ENCODE measurements at places on chromosomes 5 and 9.

DNA sequence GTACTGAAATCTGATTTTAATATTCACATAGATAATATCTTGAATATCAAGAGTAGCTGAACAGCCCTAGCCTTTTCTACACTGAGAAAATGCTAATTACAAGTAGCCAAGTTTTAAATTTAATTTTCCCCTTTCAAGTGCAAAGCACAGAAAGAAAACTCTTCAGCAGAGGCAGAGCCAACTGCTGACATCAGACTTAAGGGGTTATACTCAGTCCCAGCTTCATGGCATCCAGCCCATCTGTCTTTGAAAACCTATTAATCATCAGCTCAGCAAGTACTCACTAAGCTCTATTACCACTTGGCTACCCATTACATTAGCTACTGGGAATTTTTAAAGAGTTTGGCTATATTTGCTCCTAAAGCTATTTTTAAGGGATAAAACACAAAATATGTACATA lies 220.5 kb downstream of the SLC12A2 start:
- DNase-seq, result peak; percentile 88

DNA sequence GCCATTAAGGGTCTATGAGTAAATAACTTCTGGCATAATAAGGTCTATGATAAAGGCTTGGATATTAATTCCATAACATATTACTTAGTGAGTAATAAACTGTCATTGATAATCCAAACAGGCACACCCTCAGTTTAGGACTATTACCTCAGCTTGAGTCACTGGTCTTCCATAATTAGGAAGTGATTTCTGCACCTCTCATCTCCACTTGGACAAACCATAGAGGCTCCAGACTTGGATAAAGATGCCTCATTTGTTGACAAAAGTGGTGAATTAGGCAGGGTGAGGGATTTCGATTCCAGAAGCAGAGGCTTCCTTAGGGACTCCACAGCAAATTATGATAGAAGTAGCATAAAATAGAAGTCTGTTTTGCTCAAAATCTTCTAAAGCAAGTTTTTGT lies 127.5 kb upstream of the MTAP start:
- DNase-seq, result peak; percentile 96

GRCh38 chr9:89458768-89459496 lies 39.0 kb downstream of the SEMA4D start:
- no peak for DNase-seq

- DNase-seq, result no peak
Measured at GRCh38 chr5:135438636-135439221, 8.4 kb downstream of the DCANP1 start.

- no peak for DNase-seq
Measured at GRCh38 chr5:139584137-139584536, 23.0 kb downstream of the UBE2D2 start.

DNA sequence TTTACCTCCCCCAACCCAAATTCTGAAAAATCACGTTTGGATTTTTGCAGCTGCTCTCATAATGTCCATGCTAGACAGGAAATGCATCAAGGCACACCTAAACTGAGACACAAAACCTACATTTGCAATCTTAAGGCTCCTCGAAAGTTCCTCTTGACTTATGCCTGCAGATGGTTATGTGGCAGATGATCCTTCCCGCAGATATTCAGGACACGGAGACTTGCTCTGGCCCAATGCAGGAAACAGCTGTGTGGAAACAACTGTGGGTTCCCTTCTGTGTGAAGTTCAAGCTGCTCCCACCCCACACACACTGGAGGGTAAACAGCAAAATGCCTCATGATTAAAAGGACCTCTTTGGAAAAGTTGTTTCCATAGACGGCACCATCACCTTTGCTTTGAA lies 253.8 kb downstream of the EBF1 start:
- no peak for DNase-seq

- no peak for DNase-seq
Measured at GRCh38 chr5:1073239-1074102, 38.4 kb downstream of the SLC12A7 start.

DNA sequence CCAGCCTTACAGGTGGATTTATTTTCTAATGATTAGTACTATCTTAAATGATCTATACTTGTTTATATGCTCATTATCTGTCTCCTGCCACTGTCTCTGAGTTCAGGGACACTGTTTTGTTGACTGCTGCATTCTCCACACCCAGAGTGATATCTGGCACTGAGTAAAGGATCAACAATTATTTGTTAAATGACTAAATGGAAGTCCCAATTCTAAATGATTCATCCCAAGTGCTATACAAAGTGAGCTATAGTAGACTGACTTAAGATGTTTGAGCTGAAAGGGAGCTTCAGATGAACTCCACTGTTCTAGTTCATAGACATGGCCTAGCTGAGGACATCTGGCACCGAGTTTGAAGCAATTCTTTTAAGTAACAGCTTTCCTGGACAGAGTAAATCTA lies 40.5 kb downstream of the ITGA2 start:
- DNase-seq, result peak; percentile 68

- no peak for DNase-seq
Measured at GRCh38 chr5:167940911-167941310, 350.5 kb upstream of the WWC1 start.

DNA sequence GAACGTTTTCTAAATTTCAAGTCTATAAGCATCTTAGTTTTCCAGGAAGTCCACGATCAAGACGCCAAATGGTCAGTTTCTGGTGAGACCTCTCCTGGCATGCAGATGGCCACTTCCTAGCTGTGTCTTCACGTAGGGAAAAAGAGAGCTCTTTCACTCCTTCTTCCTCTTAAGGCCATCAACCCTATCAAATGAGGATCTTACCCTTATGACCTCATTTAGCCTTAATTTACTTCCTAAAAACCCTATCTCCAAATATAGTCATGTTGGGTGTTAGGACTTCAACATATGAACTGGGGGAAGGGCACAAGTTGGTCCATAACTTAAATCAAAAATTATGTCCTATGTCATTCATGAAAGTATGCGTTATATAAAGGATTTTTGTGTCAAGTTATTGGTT lies 229.5 kb downstream of the ARL15 start:
- no peak for DNase-seq

GRCh38 chr5:78634229-78634628 lies 14.3 kb downstream of the LHFPL2 start:
- DNase-seq, result no peak

- no peak for DNase-seq
Measured at GRCh38 chr5:116025866-116026265, 6.4 kb upstream of the ARL14EPL start.

GRCh38 chr9:135583688-135584011 lies 22.1 kb downstream of the PAEP start:
- no peak for DNase-seq

GRCh38 chr9:136621019-136621733 lies 41.5 kb upstream of the EGFL7 start:
- peak; percentile 60 for DNase-seq

DNA sequence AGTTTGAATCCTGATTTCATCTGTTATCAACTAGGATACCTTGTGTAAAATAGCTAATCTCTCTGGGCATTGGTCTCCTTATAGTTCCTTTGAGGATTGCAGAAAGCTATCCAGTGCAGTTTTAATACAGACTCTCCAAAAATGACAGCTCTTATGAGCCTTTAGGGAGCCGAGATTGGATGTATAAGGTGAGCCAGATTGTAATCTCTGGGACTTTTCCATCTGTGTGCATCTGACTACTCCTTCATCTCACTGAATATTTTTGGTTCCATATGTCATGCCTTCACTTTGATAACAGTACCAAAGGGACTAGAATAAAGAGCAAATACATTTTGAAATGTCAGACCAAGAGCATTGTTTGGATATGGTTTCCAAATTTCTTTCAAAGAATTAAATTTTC lies 367.2 kb downstream of the TMEM232 start:
- no peak for DNase-seq

DNA sequence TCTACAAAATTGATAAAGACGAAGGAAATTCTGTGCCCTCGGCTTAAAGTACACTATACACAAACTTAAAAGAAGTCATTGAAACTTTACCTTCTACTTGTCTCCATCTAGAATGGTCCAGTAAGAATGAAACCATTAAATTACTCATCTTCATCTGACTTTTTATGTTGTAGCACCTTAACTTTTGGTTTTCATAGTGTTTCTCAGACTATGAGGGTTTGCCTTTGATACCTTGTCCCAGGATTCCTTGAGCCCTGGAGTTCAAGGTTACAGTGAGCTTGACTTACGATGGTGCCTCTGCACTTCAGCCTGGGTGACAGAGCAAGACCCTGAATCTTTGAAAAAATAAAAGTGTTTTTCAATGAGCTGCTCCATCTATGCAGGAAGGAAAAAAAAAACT lies 132.2 kb downstream of the CDC42SE2 start:
- no peak for DNase-seq

DNA sequence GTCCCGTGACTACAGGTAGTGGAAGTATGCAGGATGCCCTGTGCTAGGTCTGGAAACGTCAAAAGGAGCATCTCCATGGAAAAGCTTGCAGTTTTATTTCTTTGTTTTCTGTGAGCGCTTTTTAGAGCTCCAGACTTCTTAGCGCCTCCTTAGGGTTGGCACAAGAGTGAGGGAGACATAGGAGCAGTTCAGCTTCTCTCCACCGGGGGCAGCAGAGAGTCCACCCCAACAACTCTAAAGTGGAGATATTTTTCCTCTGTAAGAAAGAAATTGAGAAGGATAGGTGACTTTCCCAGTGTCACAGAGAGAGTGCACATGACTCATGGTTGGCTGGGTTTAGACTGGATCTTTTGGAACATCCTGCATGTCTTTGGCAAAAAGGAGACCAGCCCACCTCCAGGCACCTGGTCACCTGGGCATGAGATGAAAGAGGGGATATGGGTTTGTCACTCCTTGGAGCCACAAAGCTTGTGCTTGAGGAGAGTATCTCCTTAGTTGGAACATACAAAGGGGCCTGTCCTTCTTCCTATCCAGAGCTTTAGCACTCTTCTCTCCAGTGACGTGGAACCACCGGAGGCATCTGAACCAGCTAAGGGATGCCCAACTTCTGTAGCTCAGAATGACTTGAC lies 637.7 kb downstream of the SEMA5A start:
- DNase-seq, result peak; percentile 33

- no peak for DNase-seq
Measured at GRCh38 chr5:18732556-18733479, 1098.6 kb downstream of the TAF11L14 start.

DNA sequence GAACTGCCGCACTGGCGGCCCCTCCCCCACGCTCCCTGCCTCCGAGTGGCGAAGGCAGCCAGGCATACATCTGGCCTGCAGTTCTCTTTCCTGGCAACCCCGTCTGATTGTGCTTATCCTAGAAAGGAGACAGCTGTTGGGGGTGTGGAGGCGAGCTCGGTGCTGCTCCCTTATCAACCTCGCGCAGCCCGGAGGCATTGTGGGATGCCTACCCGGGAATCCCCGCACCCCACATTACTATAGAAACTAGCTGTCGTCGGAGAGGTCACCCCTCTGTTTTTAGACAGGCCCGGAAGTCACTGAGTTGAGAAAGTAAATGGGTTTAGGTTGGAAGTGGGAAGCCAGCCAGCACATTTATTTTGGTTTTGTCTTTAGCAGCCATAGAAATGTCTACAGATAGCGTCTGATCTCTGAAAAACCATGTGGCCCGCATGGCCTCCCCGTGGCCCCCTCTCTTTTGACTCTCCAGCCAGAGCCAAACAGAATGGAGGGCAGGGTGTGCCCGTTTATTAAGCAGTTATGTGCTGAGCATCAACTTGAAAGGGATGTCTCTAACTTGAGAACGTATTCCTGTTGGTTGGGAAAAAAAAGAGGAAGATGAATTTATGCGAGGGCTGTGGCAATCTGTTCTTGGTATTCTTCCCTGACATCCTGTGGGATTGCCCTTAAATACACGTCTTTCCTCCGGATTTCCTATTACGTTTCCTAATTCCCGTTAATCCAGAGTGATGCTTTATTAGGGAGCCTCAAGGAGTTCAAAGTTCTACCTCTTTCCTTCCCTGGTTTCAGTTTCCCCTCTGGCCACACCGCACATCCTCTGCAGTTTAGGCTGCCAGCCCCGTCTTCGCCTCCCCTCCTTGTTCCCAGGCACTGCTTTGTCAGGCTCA lies 3.9 kb downstream of the STC2 start:
- DNase-seq, result no peak

DNA sequence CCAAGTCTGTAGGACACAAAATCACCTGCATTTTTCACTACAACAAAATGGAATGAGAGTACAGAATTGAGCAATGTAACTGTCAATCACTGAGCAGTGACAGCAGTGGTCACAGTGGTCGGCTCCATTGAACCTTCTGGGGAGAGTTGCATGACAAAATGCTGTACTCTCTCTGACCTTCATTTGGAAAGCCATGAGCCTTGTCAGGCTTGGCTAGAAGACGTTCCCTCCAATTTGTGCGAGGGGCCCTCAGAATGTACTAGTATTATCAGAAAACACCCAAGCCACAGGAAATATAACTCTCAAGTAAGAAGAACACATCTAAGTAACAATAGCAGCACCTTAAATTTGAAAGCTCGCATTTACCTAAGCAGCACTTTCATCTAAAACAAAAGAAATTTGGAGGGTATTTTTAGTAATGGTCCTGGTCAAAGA lies 425.6 kb upstream of the MEF2C start:
- no peak for DNase-seq

DNA sequence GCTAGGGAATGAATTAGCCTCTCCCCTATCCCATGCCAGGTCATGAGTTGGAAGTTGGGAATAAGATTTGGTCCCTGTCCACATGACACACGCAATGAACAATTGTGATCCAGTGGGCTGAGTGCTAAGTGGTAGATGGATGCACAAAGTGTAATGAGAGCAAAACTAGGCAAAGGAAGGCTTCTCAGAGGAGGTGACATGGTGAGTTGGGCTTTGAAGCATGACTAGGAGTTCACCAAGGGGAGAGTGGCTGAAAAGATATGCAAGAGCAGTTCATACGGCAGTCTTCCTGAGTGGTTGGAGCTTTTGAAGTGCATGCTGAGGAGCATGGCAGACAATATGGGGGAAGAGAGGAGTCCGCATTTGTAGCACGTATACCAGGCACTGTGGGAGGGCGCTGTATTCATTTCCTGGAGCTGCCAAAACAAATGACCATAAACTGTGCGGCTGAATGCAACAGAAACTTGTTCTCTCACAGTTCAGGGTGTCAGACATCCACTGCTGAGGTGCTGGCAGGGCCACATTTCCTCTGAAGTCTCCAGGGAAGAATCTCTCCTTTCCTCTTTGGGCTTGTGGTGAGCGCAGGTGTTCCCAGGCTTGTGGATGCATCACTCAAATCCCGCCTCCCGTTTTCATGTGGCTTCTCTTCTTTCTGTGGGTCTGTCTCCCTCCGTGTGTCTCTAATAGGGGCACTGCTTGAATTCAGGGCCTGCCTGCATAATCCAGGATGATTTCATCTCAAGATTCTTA lies 49.5 kb downstream of the NSG2 start:
- DNase-seq, result no peak

DNA sequence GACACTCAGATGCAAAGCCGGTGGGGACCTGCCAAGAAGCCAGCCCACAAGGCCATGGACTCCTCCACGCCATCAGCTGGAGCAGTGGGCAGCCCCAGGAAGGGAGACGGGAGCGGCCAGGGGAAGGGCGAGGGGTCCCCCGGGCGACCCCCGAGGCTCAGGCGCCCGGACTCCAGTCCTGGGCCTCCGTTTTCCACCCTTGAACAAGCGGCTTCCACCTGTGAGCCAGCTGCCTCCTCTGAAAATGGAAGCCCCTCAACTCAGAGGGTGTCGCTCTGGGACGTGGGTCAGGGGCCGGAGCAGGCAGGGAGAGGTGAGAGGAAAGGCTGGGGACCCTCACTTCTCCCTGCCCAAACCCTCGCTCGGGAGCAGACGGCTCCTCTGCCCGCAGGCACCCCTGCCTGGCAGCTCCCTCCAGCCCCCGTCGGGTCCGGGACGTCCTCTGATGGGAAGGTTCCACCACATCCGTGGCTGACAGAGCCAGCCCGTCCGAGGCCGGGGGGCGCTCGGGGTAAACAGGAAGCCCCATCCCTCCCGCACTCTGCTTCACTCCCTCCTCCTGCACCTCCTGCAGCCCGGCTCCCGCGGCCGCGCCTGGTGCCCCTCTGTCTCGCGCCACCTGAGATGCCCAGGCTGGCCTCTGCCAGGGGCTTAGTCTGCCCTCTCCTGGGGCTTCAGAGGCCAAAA lies 3.7 kb upstream of the EGFL7 start:
- DNase-seq, result no peak

All from bronchial epithelial cell (primary cell).